ENCODE measurements at places on chromosomes 3 and 15.

GRCh38 chr3:102810937-102811336 lies 376.1 kb downstream of the ZPLD1 start:
- DNase-seq: no peak

GRCh38 chr3:175518459-175518858 lies 659.3 kb downstream of the NAALADL2 start:
- DNase-seq: no peak

GRCh38 chr3:45078910-45079522 lies 52.9 kb downstream of the CLEC3B start:
- DNase-seq: no peak

GRCh38 chr15:29871401-29871800 lies 49.1 kb upstream of the TJP1 start:
- DNase-seq: no peak

DNA sequence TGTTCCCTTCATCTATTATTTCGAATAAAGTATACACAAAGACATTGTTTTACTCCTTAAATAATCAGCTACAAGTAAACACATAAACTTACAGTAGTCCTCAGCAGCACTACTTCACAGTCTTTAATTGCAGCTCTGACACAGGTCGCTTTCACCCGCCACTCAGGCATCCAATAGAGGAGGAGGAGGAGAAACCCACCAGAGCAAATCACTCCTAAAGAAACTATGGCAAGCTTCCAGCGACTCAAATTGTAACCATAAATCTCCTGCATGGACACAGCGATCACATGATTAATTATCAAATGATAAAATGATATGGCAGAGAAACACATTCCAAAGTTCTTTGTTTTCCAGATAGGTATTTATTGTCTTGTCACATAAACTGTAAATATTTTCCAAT lies 26.2 kb downstream of the ATP13A3 start:
- no peak for DNase-seq

GRCh38 chr15:98123834-98124233 lies 163.3 kb downstream of the ARRDC4 start:
- DNase-seq: no peak

DNA sequence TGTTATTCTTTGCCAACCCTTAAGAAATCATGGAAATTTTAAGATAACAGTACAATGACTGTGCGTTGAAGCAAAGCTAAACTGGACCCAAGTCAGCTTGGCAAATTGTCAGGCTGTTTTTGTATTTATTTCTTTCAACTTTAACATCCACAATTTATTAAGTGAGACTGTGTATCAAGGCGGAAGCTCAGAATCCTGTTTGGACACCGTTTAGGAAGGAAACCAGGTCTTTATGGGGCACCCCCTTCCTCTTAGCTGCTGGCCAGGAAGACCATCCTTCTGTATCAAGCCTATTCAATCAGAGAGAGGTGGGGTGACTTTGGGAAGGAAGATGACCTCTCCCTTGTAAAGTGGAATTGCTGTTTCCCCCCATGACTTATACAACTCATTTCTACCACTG lies 166.0 kb downstream of the MCTP2 start:
- no peak for DNase-seq

DNA sequence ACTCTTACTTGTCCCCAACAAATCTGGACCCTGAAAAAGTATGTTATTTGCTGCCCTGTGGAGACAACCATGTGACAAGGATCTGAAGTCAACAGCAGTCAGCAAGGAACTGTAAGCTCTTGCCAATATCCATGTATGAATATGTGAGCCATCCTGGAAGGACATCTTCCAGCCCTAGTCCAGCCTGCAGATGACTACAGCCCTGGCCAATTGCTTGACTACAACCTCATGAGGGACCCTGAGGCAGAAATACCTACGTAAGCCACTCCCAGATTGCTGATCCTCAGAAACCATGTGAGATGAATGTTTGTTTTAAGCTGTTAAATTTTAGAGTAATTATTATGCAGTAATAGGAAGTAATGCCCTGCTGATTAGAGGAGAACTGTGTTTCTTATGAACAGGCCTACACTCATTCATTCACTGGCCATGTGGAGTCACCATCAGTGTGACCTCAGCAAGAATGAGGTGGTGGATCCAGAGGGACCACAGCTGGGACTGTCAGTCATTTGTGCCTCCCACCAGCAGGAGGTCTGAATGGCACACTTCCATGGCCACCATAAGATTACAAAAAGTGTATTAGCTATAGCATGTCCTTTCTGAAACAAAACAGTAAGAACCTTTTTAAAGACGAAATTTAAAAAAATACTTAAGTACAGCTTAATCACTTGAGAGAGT lies 92.6 kb downstream of the TFDP2 start:
- DNase-seq: no peak

DNA sequence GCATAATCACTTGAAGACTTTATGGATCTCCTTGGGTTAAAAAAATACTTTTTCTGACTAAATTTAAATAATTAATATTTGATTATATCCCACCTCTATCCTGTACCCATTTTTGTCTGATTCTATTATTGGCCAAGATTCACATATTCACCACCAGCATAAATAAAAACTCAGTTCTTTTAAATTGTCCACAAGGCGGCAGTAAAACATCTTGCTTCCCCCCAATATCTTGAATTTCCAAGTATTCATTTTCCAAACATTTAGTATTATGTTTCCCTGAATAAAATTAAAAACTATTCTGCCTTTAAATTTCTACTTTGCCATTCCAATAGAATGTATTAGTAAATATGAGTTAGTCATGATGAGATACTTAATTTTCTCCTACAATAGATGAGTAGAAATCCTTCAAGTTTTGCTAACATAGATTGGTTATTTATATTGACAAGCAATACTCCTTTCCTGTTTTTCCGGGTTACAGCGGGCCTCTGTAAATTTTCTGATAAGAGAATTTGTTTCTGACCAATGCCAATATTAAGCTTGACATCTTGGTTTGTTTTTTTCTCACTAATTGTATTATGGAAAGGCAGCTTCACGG lies 218.7 kb upstream of the MDFIC2 start:
- no peak for DNase-seq

- no peak for DNase-seq
These were observed 140.7 kb upstream of the ARPP21 start for GRCh38 chr3:35498506-35499210.

DNA sequence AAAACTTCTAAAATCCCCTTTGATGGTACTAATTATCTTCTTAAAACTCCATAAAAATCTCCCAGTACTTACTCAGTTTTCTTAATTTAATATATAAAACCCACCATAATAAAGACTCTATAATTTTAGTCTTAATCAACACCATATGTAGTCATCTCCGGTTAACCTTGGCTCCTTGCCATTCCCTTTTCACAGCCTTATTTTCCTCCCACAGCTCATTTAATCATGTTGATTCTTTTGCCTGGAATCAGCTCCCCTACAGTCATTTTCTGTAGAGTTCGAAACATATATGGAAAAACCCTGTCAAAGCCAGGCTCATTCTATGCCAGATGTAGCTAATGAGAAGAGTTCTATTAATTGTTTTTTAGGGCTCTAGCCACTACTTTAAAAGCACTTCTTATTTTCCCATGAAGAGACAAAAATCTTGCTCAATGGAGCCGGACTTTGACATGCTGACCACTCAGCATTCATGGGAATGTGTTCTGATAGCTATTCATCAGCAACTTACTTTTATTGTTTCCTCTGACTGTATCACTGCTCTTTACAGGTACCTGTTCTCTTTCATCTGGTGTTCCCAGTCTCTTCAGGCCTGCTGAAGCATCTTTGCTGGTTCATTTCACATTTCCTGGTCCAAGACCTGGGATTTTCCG lies 573.4 kb downstream of the NAALADL2 start:
- DNase-seq: no peak

DNA sequence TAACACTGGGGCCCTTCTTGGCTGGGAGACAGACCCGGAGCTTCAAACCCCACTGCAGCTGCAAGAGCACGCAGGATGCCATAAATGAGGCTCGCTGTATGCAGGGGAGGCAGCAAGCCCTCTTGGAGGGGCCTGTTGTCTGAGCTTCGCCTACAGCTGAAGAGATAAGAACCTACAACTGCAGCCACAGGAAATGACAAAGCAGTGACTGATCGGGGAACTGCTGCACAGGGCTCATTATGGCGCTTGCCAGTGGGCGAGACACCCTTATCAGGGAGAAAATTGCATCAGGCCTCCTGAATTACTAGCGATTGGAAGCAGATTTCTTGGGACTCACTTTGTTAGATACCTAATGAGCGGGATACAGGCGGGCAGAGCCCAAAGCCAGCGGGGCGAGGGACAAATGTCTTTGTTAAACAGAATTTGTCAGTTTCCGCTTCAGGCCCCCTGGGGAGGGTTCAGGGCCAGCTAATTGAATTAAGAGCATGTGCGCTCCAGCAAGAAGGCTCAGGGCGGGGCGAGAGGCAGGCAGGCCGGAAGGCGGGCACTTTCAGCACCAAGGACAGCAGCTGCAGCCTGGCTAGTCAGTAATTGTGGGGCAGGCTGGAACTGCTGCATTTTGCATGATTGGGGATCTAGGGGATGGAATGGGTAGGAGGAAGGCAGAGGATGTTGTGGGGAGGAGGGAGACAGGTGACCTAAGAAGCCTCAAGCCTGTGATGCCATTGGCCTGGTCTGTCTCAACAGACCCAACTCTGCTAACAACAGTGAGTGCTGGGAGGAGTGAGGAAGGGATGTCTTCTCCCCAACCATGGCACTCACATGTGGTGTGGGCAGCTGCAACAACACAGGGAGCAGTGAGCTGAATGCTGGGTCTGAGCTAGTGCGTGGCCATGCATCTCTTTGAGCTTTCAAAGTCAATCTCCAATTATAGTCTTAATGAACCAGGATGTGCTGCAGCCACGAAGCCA lies 55.3 kb downstream of the CCDC33 start:
- DNase-seq: peak; percentile 21

DNA sequence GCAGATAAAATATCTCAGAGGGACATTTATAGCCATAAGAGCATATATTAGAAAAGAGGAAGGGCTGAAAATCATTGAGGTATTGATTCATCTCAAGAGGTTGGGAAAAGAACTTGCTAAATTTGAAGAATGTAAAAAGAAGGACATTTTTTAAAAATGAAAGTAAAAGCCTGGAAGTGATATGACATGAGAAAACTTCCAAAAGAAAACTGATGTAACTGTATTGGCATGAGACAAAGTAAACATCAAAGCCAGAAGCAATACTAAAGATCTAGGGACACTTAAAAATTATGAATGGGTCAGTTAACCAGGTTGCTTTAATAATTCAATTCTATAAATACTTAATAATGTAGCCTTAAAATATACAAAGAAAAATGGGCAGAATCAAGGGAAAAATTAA lies 31.9 kb downstream of the CEP63 start:
- no peak for DNase-seq

- DNase-seq: no peak
These were observed 24.2 kb upstream of the NEO1 start for GRCh38 chr15:73028031-73028430.

GRCh38 chr15:25789211-25789610 lies 73.9 kb downstream of the ATP10A start:
- no peak for DNase-seq

DNA sequence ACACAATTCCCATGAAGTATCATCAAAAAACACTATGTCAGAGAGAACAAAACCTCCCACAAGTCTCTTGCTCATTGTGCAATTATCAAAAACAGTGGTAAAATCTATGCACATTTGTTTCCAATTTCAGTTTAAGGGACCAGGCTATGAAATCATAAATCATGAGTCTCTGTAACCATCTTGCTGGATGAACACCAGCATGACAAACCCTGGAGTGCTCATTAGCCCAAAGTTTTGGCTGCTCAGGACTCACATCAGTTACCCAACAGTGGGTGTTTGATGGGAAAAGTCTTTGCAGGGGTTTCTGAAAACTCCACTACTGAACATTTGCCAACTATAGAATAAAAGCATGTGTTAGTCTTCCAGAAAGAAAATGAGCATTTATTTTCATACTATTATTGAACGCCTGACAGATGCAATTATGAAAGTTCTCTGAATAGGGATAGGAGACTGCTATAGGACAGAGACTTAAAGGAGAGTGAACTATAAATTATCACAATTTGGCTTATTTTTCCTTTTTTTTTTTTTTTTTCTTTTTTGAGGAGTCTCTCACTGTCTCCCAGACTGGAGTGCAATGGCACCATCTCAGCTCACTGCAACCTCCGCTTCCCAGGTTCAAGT lies 240.8 kb upstream of the KCNMB2 start:
- DNase-seq: no peak

- no peak for DNase-seq
These were observed 91.2 kb downstream of the POLR2M start for GRCh38 chr15:57797568-57798267.

DNA sequence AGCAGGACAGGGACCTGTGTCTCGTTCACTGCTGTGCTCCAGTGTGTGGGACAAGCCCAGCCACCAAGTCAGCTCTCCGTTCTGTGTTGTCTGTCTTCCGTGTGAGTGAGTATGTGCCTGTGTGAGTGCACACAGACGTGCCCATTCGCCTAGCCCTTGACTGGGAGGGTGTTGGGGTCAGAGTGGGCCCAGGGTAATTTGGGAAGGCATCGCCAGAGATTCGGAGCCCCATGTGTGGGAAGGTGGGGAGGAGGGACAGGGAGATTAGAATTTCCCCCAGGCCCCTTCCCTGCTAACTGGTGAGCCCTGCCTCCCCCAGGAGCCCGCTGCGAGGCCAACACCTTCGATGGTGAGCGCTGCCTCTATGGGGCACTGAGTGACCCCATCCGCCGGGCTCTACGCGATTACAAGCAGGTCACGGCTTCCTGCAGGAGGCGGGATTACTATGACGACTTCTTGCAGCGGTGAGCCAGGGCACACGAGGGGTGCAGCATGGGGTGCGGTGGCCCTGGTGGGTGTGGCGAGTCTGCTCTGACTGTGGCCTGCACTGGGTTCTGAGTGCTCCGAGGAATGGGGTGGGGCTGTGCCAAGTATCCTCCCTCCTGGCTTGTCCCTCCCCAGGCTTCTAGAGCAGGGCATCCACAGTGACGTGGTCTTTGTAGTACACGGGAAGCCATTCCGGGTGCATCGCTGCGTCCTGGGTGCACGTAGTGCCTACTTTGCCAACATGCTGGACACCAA lies 3.1 kb downstream of the ABTB1 start:
- no peak for DNase-seq

DNA sequence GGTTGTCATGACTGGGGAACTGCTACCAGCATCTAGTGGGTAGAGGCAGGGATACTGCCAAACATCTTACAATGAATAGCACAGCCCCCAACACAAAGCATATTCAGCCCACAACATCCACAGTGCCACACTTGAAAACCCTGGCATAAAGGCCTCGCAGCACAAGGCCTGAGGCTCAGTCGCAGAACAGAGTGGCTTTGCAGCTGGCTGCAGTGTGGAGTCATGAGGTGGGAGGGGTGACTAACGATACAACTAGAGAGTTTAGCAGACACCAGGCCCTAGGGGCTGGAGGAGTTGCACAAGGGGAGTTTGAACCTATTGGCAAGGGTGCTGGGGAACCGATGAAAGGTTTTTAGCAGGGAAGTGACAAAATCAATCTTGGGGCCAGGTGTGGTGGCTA lies 32.1 kb downstream of the GRK7 start:
- DNase-seq: no peak

GRCh38 chr15:63044077-63044644 lies 1.6 kb downstream of the TPM1 start:
- no peak for DNase-seq

GRCh38 chr15:68428431-68428940 lies 3.5 kb downstream of the ITGA11 start:
- no peak for DNase-seq
